Fibroblast of pulmonary artery (primary cell): ENCODE measurements at places on chromosomes 6 and 20.
A peak's percentile ranks its signal among the peaks of the same experiment; 100 is the strongest.

GRCh38 chr6:13463941-13464340 lies 23.5 kb downstream of the GFOD1 start:
- no peak for DNase-seq

DNA sequence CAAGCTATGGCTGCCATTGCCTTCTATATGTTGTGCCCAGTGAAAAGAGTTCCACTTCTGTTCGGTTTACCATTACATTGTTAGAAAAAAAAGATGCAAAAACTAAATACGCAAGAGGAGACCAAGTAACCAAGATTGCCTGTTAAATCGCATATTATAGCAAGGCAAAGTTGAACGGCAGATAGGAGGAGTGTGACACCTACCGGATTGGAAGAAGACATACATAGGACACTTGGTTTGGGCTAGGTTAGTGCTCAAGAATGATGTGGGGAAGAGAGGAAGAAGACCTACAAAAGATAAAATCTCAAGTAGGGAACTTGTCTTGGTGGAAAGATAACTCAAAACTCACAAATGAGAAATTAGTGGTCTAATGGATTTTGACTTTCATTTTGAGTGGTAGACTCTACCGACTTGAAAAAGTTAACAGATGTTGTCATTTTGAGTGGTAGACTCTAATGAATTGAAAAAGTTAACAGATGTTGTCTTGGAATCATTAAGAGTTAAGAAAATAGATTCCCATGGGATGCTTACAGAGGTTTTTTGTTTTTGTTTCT lies 95.5 kb downstream of the F13A1 start:
- no peak for DNase-seq

GRCh38 chr6:124962639-124963415 lies 590 bp downstream of the RNF217 start:
- DNase-seq: peak; percentile 42

- no peak for DNase-seq
Measured at GRCh38 chr6:2557181-2557720, 193.5 kb downstream of the MYLK4 start.

GRCh38 chr20:3815703-3816315 lies 4.5 kb upstream of the AP5S1 start:
- no peak for DNase-seq

GRCh38 chr20:63825331-63826118 lies 5.5 kb downstream of the ZBTB46 start:
- DNase-seq: no peak

- DNase-seq: no peak
Measured at GRCh38 chr20:45921337-45922189, 9.6 kb upstream of the PLTP start.

GRCh38 chr6:123276546-123276980 lies 280.5 kb downstream of the CLVS2 start:
- DNase-seq: no peak

- DNase-seq: peak; percentile 57
Measured at GRCh38 chr20:13008761-13009681, at the start of gene SPTLC3. Gene SPTLC3 (plus strand): TSS chr20:13008972. CDS start chr20:13009268, 296 bp downstream.

- no peak for DNase-seq
Measured at GRCh38 chr20:16013631-16014030, 559.6 kb downstream of the KIF16B start.

DNA sequence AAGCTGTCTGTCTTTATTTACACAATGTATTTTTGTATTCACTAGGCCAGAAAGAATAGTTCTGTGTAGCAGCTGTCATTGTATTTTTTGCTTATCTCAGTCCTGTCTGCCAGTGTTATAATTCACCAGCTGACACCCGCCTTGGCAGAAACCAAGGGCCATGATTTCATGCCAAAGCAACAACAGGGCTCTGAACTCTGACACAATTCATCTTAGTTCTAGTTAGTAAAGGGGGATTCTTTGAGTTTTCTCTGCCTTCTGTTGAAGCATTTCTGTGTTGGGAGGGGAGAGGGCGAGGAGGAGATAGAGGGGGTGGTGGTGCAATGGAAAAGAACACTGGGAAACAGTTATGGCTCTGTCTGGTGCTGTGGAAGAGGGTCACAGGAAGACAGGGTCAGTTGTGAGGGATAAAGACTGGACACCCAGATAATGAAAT lies 684.6 kb upstream of the MARCKS start:
- peak; percentile 52 for DNase-seq

DNA sequence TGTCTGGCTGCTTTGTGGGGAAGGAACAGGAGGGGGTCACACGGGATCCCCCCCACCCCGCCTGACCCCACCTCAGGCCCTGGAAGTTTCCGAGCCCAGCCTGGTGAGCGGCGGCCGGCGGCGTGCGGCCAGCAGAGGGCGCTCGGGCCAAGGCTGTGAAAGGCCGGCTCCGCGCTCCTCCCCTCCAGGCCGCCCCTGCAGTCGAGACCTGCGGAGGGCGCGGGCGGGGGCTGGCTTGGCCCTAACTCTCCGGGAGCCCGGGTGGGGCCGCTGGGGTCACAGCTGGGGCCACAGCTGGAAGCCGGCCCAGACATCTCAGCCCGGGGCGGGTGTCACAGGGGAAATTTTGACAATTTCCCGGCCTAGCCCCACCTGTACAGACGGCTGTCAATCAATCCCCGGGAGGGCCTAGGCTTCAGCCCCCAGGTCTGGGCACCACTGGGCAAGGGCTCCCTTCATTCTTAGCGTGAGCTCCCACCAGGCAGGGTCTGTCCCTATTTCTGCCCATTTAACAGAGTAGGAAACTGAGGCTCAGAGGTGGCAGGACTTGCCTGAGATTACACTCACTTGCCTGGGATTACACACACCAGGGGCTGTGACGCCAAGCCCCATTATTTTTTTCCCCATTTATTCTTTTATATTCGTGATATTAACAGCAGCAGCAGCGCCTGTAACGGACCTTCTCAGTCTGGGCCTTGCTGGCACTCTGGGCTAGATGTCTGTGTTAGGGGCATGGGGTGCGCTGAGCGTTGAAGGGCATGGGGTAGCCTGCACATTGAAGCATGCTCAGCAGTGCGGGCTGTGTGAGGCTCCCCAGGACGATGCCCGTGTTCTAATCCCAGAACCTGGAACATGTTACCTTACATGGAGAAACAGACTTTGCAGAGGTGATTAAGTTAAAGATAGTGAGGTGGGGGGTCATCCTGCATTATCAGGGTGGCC lies 23.0 kb downstream of the ZBP1 start:
- DNase-seq: peak; percentile 50

DNA sequence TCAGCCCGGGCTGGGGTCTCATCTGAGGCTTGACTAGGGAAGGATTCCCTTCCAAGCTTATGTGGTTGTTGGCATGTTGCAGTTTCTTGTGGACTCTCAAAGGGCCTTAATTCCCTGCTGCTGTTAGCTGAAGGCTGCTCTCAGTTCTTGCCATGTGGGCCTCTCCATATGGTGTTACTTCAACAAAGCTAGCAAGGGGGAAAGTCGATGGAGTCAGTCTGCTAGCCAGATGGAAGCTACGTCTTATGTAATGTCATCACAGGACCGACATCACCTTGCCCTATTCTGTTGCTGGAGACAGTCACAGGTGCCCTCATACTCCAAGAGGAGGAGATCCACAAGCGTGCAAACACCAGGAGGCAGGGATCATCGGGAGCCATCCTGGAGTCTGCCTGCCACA lies 43.3 kb upstream of the ARMC2 start:
- no peak for DNase-seq

DNA sequence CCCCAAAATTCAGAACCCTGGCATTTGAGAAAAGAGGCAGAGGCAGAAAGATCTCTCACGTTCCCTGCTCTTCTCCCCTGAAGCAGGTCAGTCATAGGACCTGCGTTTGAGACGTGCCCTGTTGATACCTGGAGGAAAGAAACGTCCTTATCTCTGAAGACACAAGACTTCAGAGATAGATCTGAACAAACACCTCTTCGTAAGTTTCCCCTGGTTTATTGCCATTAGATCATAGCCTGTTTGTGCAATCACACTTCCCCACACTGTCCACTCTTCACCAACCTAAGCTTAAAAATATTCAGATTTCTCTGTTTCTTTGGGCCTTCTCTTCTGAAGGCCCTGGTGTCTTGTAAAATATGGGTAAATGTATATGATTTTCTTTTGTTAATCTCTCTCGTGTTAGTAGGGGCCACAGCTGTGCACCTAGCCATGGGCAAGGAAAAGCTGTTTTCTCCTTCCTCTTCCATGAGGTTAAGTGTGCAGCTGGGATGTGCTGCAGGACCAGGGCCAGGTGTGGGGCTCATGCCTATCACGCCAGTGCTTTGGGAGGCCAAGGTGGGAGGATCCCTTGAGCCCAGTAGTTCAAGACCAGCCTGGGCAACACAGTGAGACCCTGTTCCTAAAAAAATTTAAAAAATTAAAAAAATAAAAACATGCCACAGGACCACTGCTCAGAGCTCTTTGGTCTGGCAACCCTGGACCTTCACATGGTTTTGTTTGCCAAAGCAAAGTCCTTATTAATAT lies 4.7 kb upstream of the SLC22A2 start:
- DNase-seq: no peak

- DNase-seq: peak; percentile 65
Measured at GRCh38 chr6:144897441-144897921, 612.3 kb downstream of the UTRN start.

DNA sequence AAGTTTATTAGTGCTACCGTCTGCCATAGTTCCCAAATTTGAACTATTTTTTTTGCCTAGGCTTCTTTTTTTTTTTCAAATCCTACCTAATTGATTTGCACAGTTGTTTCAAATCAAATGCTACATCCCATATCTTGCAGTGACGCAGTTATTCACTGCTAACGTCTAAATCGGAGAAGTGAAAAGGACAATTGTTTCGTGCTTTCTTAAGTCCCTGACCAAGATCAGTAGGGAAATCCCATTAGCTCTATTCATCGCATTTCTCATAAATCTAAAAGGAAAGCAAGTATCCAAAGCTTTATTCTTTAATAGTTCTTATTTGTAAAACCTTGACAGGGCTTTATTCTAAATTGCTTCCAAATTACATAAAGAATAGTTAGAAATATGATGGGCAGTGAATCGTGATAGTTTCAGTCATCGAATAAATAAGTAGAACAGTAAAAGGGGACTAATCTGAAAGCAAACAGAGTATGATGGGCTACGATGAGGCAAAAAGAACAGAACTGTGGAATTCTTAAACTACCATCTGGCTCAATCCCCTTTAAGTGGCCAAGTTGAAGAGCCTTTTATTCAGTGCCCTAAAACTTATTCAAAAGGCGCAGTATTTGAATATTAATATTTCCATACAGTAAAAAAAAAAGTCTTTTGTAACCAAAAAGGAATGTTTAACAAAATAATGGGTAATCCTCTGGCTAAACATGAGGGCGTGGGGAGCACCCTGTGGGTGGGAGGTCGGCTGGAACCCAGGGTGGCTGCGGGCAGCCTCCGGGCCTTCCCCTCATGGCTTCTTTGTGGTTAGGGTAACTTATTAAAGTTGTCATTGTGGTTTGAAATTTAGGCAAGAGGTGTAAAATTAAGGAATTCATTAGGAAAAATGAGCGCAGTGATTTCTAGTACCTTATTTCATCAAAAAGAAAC lies 3.0 kb upstream of the ARID1B start:
- peak; percentile 56 for DNase-seq

GRCh38 chr6:85126485-85127167 lies 323.3 kb upstream of the NT5E start:
- DNase-seq: peak; percentile 78

DNA sequence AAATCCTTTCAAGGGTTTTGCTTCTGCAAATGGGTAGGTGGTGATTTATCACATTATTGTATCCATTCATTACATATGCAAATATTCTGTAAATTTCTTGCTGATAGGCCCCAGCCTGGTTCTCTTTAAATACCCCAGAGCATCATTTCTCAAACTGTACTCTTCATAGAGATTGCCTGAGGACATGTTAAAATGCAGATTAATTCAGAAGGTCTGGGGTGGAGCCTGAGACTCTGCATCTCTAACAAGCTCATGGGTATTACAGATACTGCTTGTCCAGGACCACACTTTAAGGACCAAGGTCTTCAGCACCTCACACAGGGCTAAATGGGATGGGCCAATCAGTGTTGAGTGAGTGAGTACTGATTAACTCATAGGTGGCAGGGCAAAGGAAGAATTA lies 46.3 kb downstream of the PKHD1 start:
- DNase-seq: no peak

DNA sequence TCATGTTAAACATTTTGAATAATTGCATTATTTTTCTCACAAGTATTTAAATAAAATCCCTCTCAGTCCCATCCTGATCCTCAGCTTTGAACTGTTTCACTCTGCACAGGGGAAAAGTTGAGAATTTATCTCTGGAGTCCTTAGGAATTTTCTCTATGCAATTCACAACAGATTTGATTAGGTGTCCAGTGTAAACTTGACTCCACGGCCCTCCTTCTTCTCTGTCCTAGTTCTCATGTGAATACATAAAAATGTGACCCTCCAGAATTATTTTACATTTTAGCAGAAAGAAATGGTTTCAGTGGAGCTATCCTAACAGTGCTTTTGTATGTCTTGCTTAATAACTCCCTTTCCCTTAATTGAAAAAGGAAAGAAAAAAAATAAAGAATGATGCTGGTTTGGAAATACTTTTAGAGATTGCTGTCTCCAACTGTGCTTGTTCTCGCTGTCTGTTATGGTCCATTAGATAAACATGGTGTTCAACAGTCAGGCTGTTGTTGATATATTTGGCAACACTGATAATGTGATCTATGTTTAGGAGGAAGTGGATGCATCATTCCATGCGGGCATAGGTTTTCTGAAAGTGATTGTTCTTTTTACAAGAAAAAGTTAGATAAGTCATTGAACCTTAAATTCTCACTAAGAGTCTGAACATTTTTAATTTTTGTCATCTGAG lies 599.4 kb upstream of the CITED2 start:
- peak; percentile 97 for DNase-seq

DNA sequence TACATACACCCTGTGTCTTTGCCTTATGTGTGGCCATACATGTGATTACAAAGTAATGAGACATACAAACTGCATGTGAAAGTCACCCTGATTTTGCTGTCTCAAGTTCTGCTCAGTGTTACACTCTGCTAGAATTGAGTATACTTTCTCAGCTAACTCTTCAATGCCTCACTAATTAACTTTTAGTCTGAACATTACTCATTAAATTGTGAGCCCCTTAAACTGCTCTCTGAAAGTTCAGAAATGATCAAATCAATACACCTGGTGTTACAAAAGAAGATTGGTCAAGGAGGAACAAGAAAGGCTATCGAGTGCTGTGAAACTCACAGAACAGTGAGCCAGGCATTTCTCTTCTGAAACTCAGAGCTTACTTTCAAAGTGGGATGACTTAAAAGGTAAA lies 71.3 kb downstream of the MKKS start:
- DNase-seq: no peak

- DNase-seq: no peak
Measured at GRCh38 chr6:10882657-10883171, 873 bp upstream of the GCM2 start.

GRCh38 chr20:35200267-35200666 lies 26.2 kb upstream of the MMP24 start:
- DNase-seq: peak; percentile 73

GRCh38 chr6:109655761-109656262 lies 35.2 kb downstream of the AK9 start:
- no peak for DNase-seq

- no peak for DNase-seq
Measured at GRCh38 chr6:150640556-150641209, 41.0 kb downstream of the PLEKHG1 start.

GRCh38 chr6:27532820-27533538 lies 60.1 kb upstream of the ZNF184 start:
- peak; percentile 39 for DNase-seq
